Inflammatory macrophage (primary cell): ENCODE measurements at places on chromosomes 1 and 21.
A peak's percentile ranks its signal among the peaks of the same experiment; 100 is the strongest.

GRCh38 chr1:19081218-19081893 is 124.9 kb upstream of the IFFO2 start:
- peak; percentile 85 for DNase-seq

- no peak for DNase-seq
These were observed 211.8 kb downstream of the TOMM20 start for GRCh38 chr1:234916840-234917239.

DNA sequence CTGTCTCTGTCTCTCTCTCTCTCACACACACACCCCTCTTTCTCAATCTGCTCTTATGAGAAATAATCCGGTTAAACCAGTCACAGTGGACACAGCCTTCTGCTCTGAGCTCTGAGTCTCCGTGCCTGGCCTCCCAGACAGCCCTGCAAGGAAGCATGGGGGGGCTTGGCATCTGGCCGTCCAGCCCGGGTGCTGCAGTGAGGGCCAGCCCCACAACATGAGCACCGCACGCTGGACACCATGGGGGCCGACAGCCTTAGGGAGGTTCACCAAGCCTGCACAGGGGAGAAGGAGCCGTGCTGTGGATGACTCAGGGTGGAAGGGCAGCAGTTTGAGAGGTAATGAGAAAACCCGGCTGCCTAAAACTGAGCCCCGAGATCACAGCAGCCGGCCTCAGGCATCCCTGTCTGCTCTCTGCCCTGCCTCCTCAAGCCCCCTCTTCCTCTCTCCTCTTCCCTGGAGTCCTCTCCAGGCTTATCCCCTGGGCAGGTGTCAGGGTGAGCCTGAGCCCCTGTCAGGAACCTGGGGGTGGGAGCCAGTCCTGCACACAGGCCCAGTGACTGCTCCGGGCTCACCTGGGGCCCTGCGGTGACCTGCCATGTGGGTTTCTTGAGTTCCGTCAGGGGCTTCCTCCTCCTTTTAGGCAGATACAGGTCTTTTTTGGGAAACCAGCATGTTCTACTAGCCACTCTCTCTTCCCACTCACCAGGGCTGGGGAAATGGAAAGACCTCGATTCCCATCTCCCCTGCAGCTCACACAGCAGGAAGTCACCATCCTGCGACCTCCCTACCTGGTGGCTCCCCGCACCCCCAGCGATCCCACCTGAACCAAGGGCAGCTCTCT is 92.8 kb downstream of the ITPKB start:
- DNase-seq, result no peak

DNA sequence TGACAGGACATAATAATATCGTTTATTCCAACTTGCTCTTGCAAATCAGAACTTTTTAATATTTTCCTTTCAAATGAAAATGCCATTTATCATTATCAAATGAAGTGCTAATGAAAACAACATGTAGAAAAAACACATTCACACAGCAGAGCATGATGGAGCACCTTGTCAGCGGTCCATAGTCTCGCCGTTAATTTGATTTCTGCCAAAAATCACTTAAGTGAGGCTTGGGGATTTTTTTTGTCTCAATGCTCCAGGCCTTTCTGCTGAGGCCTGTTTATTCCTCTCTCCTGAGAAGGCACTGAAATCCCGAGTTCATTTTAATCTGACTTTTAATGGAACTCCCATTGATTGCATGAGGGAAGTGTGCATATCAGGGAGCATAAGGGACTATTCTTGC is 122.5 kb downstream of the ELAVL4 start:
- DNase-seq, result no peak

DNA sequence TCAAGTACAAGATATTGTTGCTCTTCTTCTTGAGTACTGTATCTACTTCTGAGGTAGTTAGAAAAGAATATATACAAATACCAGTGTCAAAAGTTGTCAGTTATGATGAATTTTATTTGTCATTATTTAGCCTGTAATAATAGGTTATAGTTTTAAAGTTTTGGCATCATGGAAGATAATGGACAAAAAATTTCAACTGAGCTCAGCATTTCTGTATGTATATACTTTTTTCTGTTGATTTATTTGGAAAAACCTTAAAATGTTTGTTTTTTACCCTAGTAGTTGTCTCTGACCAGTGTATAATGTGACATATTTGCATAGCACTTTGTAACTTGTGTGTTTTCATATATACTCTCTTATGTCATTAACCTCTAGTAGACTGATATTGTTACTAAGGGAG is 11.1 kb downstream of the SLC35A3 start:
- DNase-seq, result no peak

GRCh38 chr1:56397409-56397808 is 182.0 kb downstream of the PLPP3 start:
- no peak for DNase-seq

DNA sequence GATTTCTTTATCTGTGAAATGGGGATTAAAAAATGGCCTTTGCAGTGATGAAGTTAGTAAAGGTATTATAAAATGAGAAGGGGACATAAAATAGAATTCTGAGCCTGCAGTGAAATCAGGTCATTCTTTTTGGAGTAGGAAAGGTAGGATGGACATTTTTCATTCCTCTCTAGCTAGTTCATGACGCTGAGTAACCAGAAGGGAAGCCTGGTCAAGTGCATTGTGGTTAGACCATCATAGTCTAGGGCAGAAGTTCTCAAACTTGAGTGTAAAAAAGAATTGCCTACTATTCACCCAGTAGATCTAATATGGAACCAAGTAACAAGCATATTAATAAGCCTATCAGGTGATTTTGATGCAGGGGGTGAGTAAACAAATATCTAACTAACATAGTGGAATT is 50.8 kb downstream of the TGFB2 start:
- DNase-seq, result no peak

DNA sequence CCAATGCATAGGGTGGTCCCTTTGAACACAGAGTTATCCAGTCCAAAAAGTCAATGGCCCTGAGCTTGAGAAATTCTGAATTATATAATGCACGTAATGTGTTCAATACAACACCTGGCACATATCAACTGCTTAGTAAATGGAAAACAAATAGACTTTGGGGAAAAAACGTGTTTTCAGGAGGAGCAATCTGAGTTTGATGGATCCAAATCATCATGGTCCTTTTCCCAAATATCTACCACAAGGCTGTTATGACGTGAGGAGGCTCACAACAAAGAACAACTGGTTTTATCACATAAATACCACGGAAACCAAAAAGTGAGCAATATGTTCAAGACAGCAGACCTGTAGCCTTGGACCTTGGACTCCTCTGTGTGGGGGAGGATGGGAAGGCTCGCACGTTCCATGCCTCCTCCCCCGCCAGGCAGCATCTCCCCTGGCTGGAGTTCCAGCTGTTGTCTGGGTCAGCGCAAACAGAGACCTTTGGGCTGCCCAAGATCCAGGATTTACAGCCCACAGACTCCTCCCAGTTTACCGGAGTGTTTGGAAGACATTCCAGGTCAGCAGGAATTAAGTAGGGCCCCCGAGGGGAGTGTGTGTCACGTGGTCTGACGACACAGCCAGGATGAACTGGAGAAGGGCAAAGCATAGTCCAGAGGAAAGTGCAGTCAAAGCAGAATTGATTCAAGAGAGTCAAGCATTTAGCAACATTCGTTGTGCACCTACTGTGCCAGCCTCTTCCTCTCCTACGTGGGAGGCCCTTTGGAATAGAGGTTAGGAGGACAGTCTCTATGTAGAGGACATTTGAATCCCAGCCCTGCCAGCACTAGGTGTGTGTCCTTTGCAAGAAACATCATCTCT is 32.2 kb upstream of the MED18 start:
- no peak for DNase-seq

DNA sequence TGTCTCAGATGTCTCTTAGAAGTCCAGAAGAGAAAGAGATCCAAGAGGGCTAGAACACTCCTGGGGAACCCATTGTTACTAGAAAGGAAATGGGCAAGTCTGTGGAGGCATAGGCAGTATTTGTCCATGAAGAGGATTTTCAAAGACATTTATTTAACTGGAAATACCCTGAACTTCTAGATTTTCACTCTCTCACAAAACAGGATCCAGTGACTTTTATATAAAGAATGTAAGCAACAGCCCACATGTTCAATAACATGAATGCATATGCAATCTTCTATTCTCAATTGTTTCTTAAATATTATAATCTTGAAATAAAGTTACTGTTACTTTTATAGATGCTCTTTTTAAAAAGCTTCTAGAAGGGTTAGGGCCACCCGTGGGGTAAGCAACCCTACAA is 53.4 kb downstream of the TBX15 start:
- no peak for DNase-seq

DNA sequence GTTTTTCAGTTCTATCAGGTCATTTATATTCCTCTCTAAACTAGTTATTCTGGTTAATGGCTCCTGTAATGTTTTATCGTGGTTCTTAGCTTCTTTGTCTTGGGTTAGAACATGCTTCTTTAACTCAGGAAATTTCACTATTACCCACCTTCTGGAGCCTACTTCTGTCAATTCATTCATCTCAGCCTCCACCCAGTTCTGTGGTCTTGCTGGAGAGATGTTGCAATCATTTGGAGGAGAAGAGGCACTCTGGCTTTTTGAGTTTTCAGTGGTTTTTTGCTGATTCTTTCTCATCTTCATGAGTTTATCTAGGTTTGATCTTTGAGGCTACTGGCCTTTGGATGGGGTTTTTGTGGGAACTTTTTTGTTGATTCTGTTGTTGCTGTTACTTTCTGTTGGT is 213.0 kb downstream of the BRINP2 start:
- no peak for DNase-seq

- no peak for DNase-seq
These were observed 127.8 kb downstream of the LMX1A start for GRCh38 chr1:165228676-165229075.

GRCh38 chr1:247111700-247112478 is 7.7 kb upstream of the ZNF669 start:
- DNase-seq, result peak; percentile 60

GRCh38 chr1:34547046-34547674 is 207.7 kb upstream of the GJB5 start:
- no peak for DNase-seq

DNA sequence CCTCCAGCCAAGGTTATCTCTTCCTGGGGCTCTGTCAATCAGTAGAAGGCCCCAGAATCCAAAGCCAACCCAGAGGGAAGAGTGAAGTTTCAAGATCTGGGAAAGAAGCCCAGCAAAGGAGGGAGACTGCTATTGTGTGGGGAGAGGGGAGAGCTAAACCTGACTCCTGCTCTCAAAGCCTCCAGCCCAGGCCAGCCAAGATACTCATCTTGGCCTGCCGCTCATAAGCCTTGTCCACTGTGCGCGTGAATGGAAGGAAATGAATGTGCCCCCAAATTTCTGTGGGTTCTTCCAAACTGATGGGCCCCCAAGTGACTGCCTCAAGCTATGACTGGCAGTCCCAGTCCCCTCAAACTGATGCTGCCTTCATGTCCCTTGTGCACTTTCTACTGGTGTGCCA is 2.0 kb downstream of the PLXNA2 start:
- DNase-seq, result no peak
